BJ (cell line): ENCODE measurements at places on chromosomes 6 and 20.

DNA sequence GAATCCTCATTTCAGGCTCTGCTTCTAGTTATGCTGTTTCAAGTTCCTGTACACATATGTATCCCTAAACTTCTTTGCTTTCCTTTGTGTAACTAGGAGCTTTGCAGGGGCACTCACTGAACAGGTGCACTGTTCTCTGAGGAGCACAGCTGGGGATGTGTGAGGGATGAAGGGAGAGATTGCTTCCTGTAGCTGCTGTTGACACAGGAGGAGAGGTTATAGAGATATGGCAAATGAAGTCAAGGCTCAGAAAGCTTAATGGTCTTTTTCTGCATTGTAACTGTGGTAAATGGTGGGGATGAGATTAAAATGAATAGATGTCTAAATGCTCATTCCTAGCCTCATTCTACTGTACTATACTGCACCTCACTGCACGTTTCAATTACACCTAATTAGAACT, 454.3 kb downstream of the BTBD3 start:
- DNase-seq = no peak

GRCh38 chr20:49965781-49966305, 16.9 kb upstream of the SNAI1 start:
- no peak for DNase-seq

GRCh38 chr6:21071780-21072468, 521.6 kb upstream of the SOX4 start:
- DNase-seq = no peak

GRCh38 chr6:30002871-30003270, 58.2 kb upstream of the POLR1H start:
- no peak for DNase-seq
